ENCODE measurements at places on chromosomes 16 and 17.

- no peak for DNase-seq
Measured at GRCh38 chr16:1918351-1919326, at the start of gene HS3ST6. Gene HS3ST6, minus strand, starts transcription at chr16:1918415. Its CDS starts 92 bp downstream, at chr16:1918323.

- no peak for DNase-seq
Measured at GRCh38 chr16:30067584-30067916, 2.0 kb downstream of the ALDOA start.

GRCh38 chr17:82465023-82465603 is 6.6 kb downstream of the NARF start:
- DNase-seq: no peak

GRCh38 chr17:75459246-75459589 is 2.8 kb downstream of the TMEM94 start:
- DNase-seq: no peak

- DNase-seq: no peak
Measured at GRCh38 chr17:1144162-1144561, 35.6 kb downstream of the ABR start.

All from NCI-H187 treated with DMSO at 0.1 percent for 48 hours (cell line).